Activated naive CD4-positive, alpha-beta T cell (primary cell): ENCODE measurements at places on chromosomes 1 and 21.

DNA sequence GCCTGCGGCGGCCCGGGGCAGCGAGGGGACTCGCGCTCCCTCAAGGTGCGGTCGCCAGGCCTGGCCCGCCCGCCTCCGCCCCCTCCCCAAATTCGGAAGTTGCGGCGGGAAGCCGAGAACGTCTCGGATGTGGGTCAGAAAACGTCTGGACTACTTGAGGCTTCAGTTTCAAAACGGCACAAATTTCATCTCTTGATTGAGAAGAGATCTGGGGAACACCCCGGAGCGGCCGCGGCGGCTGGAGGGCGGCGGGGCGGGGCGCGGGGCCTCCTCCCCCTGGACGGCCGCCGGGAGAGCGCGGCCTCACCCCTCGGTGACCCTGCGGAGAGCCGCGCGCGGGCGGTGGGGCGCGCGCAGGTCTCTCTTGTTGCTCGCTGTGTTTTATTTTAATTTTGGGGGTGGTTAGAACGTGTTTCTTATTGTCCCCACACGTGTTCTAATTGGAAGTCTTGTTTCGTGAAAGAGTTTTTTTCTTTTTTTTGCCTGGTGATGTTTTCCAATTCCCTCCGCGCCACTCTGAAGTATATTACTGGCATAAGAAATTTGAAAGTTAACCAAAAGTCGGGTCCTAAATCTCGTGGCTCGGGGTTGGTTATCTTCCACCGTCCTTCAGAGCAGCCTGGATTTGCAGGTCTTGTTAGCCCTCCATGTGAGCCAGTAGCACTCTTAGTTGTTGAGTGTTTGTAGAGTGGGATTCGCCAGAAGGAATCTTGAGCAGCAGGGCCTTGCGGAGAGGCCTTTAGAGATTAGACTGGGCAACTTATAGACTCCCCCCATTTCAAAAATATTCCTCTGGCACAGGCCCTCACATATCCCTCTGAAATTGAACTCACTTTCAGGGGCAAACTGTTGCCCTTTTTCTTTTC, 749 bp downstream of the PCBP3 start:
- no peak for DNase-seq

DNA sequence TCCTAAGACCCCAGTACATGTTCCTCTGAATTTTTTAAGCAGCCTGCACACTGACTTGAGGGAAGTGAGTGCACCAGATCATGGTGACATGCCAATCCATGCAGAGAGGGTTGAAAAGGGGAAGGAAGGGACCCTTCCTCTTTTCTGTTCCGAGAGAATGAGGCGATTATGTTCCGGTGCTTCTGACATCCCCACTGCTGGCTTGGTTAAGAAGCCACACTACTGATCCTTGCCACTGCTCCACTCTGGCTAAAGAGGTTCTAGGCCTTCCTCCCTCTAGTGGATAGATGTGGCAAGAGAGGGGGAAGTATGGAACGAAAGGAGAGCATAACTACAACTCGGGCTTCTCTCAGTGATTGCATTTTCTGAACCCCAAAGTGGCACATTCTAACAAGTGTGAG, 1.8 kb upstream of the CYB5R1 start:
- DNase-seq: no peak

GRCh38 chr21:46268371-46268770, 17.0 kb downstream of the MCM3AP start:
- no peak for DNase-seq

DNA sequence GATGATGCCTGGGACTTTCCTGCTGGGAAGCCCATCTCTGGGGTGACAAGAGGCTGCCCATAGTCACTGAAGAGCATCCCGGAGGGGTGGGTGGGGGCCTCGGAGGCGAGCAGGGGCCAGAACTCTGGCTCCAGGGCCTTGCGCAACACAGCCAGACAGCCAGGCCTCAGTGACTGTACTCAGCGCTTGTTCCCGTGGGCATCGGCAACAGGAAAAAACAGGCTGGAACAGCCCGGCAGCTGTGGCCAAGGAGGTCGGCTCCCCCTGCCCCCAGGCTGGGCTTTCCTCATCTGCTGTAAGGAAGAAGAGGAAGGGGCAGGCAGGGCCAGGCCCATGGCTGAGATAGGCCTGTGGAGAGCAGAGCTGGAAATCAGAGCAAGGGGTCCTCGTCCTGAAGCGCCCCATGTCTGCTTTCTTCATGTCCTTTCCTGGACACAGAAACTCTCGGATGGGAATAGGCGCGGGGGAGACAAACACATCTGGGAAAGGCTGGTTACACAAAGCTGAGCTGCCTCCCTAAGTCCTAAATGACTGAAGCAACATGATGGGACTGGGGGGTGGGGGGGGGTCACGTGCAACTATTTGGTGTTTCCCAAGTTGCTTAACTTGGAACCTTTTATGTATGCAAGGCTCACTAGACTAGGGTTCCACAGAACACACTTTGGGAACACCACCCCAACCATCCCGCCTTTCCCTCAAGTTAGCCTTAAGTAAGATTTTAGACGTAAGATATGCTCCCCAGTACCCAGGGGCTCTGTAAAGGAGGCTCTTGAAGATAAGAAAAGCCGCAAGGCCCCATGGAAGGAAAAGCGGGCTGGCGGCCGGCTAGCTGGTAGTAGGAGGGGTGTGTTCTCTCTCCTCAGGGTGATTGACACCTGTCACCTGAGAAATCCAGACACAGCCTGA, 30.7 kb downstream of the HSPG2 start:
- no peak for DNase-seq

- DNase-seq: no peak
These were observed 76.9 kb downstream of the COQ8A start for GRCh38 chr1:227016990-227017389.

GRCh38 chr1:8524627-8525157, 206.8 kb downstream of the SLC45A1 start:
- DNase-seq: no peak

GRCh38 chr1:203440771-203441170, 34.8 kb upstream of the PRELP start:
- no peak for DNase-seq

DNA sequence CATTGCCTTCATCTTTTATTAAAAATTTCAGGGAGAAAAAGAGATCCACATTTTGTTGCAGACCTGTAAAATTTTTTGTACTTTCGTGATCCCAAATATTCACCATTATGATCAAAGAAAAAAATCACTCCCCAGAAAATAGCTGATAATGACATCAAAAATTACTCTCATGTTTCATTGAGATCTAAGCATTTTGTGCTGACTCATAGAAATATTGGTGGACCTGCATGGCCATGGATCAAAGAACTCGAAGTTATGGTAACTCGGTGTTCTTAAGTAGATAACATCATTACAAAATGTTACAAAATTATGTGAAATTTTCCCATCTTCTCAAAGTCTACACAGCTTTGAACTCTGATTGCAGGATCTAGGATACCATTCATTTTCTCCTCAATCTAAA, 135.8 kb downstream of the PTGER3 start:
- no peak for DNase-seq

GRCh38 chr1:24932725-24933294, 2.7 kb upstream of the RUNX3 start:
- no peak for DNase-seq

DNA sequence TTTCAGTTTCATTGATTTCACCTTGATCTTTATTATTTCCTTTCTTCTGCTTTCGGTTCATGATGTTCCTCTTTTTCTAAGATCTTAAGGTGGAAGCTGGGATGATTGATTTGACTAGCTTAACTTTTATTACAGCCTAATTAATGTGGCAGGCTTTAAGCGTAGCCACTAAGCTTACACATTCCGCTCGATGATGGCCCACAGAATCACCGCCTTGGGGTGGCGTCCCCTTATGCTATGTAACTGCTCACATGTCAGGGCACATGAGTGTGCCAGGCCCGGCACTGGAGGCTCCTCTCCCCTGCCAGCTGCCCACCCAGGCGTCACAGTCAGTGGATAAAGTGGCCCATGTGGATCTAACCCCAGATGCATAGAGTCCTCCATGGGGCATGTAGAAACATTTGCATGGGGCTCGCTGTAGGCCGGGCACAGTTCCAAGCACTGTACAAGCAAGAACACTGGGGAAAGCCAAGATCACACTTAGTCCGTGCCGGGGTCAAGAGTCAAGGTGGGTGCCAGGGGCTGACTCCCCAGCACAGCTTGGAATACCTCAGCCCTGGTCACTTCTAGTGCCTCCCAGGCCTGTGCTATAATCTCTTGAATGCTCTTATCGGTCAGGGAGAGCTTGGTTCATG, 41.7 kb downstream of the PKNOX1 start:
- no peak for DNase-seq

DNA sequence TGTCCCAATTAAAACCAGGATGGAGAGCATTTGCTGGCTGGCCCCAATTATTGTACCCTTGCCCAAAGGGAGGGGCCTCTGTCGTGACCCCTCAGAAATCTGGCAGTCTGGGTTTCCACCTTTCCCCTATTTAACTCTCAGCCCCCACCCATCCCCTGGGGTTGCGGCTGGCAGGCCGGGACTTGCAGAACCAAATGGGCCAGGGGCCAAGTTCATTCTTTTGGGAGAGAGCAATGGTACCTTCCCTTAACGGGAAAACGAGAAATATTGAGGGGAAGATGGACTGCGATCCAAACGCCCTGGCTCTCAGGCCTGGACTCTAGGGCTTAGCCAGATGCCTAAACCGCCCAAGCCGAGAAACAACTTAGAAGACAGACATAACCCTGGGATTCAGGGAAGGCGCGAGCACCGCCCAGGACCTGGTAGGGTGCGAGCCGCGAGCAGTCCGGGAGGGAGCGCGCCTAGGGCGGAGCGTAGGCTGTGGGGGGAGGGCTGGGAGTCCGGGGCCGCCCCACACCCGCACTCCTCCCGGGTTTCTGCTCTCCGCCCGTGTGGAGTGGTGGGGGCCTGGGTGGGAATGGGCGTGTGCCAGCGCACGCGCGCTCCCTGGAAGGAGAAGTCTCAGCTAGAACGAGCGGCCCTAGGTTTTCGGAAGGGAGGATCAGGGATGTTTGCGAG, at the start of gene SLC27A3:
Gene SLC27A3, plus strand, starts transcription at position 628 of the 678 bp plus-strand sequence. CDS start 91 bp downstream, outside the sequence.
- DNase-seq: no peak

- DNase-seq: no peak
These were observed 182.2 kb downstream of the URB2 start for GRCh38 chr1:229808272-229808671.

DNA sequence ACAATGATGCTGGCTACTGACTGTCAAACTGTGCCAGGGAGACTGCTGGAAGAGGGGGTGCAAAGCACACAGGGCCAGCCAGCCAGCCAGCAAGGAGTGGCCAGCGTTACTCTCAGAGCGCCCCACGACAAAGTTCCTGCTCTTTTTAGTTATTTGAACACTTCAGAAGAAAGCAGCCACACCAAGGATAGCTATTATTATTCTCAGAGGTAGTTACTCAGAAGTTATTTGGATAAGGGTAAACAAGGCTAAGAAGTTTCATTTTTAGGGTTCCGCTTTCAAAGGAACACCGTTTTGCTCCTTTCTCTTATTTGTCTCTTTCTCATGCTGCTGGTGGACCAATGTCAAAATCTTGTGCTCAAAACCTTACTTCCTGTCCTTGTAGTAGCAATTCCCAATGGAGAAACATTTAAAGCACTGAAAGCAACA, 59.9 kb downstream of the VANGL2 start:
- no peak for DNase-seq

- no peak for DNase-seq
These were observed 13.5 kb upstream of the ATP2B4 start for GRCh38 chr1:203612932-203613682.

- no peak for DNase-seq
These were observed 185.8 kb upstream of the SPAG17 start for GRCh38 chr1:118370861-118371260.

GRCh38 chr1:3963554-3963953, 63.5 kb upstream of the C1orf174 start:
- DNase-seq: no peak

GRCh38 chr1:109371341-109371739, 26.4 kb downstream of the SORT1 start:
- DNase-seq: no peak

GRCh38 chr1:171486048-171486519, 754 bp downstream of the PRRC2C start:
- peak; percentile 60 for DNase-seq

DNA sequence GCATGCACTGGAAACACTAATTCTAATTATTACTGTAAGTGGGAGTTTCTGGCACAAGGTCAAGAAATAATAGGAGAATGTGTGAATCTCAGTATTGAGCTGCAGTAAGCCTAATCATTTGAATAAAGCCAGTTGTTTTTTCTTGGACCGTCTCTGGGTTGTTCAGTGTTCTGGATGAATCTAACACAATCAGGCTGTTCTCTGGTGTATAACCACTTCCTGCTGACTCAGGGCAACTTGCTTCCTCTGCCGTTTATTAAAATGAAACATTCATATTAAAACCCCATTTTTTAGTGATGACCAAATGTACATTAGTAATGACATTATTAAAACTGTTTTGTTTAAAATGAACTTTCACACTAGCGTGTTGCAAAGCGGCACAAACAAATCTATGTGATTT, 273.1 kb upstream of the SNX7 start:
- no peak for DNase-seq

DNA sequence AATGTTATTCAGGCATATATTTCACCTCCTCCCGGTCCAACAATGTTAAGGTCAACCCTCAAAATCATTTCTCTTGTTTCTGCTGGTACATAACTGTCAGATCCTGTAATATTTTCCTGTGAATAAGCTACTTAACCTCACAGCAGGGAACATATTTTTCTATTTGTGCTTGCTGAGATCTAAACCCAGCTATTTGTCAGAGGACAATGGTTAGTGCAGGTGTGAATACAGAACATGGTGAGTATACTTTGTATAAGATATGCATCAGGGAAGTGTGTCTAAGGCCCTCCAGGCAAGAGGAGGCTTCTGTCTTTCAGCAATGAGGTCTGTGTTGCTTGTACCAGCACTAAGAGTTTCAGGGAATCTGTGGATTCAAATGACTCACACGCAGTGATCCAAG, 970.6 kb downstream of the NCAM2 start:
- DNase-seq: no peak

GRCh38 chr1:220544901-220545303, 17.0 kb downstream of the MARK1 start:
- no peak for DNase-seq

DNA sequence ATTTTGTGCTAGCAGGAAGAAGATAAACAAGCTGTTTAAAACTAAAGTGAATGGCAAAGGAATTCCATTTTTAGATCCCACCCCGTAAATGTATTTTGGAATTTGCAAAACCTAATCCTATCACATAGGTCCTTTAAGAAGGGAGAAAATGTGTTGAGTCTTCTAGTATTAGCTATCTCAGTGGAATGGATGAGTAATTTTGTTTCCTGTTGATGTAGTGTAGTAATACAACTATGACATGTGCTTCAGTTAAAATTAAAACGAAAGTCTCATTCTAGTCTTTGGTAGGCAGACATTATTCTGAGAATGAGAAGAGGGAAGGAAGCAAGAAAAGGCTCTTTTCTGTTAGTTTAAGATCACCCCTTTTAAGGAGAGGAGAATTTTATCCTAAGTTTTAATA, 265.9 kb upstream of the C1orf105 start:
- DNase-seq: no peak
